ENCODE measurements at places on chromosomes 2 and 18.

GRCh38 chr18:14919666-14920065, 171.7 kb downstream of the ANKRD30B start:
- DNase-seq, result no peak

- DNase-seq, result no peak
Measured at GRCh38 chr2:233775414-233775813, 2.7 kb upstream of the MROH2A start.

DNA sequence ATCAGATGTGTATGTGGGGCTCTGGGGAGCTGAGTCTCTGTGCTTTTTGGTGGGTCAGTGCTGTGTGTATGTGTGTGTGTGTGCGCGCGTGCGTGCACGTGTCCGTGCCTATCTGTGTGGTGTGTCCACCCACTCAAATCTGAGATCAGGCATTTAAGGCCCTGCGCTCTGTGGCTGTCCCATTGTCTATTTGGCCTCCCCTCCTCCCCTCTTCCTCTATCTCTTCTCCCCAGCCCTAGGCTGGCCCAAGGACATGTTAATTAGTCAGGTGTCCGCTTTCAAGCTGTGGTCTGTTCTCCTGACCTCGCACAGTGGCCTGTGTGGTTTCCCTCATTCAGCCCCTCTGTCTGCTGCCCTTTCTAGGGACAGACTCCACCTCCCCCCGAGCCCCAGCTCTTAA, 136.4 kb downstream of the DYSF start:
- no peak for DNase-seq

- no peak for DNase-seq
Measured at GRCh38 chr2:3960106-3960505, 256.7 kb downstream of the DCDC2C start.

GRCh38 chr2:7011356-7012083, 94.3 kb downstream of the RNF144A start:
- no peak for DNase-seq

DNA sequence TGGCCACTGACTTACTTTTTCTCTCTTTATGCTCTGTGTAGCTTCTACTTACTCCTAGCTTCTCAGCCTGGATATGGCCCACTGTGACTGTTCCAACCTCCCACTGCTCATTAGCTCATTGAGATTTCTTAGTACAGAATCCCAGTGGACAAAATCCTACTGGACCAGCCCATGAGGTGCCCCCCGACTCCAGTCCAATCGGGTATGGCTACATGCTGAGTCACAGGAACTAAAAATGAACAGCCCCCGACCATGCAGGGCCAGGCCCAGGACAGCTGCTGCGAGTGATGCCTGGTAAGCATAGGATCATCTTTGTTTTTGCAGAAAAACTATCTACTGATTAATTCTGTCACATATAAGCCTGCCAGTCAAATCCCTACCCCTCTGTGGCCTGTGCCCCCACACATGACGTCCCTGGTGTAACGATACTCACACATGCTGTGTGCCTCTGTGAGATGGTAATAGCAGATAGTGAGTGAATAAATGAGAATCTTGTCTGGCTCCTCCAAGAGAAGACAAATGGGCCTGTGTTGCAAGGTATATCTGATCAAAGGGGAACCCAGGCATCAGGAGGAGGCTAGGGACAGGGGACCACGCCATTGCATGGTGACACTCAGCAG, 85.9 kb upstream of the KLF7 start:
- DNase-seq, result peak; percentile 65

- DNase-seq, result no peak
Measured at GRCh38 chr2:62934517-62934916, 116.1 kb upstream of the OTX1 start.

DNA sequence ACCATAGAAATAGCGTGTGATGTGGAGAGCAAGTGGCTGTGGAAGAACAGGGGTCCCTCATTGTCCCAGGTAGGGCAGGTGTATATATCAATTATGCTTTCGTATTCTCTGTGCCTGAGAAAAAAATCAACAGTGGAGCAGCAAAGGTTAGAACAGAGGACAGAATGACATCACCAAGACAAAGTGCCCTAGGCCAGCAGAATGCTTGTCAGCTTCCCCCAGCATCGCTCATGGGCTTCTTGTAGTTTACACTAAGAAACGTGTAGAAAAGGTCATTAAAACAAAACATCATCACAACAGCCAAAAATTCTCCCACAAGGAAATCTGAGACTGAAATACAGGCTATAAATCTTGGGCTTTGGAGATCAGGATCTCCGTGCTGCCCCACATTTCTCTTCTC, 288.0 kb downstream of the TDRD15 start:
- no peak for DNase-seq

GRCh38 chr2:74571058-74571457, 16.5 kb downstream of the DOK1 start:
- peak; percentile 61 for DNase-seq

GRCh38 chr2:218875692-218876246, 4.9 kb upstream of the WNT10A start:
- DNase-seq, result no peak

GRCh38 chr2:28457237-28457636, 38.6 kb upstream of the PLB1 start:
- DNase-seq, result no peak

DNA sequence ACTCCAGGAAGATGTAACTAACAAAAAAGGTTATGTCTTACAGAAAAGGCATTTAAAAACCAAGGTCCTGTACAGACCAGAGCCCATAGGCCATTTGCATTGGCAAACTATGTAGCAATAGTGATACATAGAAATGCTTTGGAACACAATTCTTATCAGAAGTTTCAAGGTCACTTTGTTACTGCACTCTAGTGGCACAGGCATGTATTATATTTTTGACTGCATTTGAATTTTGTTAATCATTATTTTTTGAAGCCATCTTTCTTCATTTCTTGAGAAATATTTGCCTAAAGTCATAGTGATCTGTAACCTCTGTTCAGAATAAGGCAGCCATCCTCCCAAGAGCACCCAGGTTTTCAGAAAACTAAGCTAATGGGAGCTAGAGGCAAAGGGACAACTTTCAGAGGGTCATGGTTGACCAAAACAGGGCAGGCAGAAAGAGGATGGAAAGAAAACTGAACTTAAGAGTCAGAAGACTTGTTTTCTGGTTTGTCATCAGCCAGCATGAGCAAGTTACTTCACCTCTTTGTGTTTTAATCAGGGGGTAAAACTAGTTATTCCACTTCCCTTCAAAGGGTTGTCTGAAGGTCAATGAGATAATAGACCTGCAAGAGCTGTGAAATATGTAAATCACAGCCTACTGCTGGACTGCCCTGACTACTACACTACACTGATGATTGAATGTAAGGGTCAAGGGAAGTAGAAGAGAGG, 41.5 kb downstream of the SLC38A11 start:
- DNase-seq, result peak; percentile 26

DNA sequence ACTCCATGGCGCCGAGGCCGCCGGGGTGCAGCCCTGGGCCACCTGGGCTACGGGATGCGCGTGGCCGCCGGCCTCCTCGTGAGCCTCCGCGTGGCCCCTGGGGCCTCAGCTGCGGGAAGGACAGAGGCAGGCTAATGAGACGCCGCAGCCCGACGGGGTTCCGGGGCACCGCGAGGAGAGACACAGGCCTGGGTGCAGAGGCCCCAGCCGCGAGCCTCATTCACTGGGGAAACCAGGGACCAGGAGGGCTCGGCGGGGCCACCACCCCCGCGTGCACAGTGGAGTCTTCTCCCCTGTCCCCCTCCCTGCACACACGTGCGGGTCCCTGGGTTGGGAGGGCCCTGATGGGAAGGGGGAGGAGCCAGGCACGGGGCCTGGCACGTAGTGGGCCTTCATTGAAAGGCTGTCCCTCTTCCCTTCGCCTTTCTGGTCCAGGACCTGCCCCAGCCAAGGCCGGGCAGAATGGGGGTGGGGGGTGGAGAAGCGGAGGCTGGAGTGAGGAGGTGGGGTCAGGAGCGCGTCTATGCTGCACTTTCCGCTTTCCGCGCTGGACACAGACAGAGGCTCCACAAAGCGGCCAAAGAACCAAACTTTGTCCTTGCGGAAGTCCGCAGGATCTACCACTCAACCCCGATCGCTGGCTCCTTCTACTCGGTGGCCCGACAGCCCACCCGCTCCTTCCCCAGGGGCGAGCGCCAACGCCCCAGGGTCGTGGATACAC, 9.1 kb downstream of the ALPP start:
- no peak for DNase-seq

GRCh38 chr2:137298377-137298776, 533.0 kb downstream of the THSD7B start:
- no peak for DNase-seq

GRCh38 chr18:37107748-37108522, 279.0 kb downstream of the KIAA1328 start:
- DNase-seq, result no peak

GRCh38 chr2:239880396-239880795, 144.7 kb downstream of the NDUFA10 start:
- no peak for DNase-seq

- DNase-seq, result no peak
Measured at GRCh38 chr2:212556296-212556695, 17.7 kb upstream of the ERBB4 start.

- DNase-seq, result no peak
Measured at GRCh38 chr2:217912098-217913024, 90.4 kb downstream of the TNS1 start.

GRCh38 chr18:47274961-47275360, 23.5 kb upstream of the SKOR2 start:
- no peak for DNase-seq

DNA sequence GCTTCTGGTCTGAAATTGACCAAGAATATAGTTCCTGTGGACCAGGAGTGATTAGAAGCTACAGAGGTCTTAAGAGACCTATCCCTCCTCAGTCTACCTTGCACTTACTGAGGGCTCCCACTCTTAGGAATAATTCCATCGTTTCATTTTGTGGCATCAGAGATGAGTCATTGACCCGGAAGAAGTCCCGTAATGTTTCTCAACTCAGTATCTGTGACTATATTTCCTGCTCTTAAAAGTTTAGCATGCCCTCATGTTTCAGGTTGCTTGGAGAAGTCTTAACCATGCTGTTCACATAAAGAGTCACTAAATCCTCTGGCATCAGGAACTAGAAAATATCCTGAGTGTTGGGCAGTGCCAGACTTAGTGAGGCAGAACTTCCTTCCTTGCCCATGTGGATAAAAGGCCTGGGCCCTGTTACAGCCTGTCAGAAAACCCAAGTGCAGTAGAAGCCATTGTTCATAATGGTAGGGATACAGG, at the start of gene IL36A:
Gene IL36A (plus strand): TSS at position 430 of the 480 bp plus-strand sequence. CDS start 413 bp downstream, outside the sequence.
- no peak for DNase-seq

DNA sequence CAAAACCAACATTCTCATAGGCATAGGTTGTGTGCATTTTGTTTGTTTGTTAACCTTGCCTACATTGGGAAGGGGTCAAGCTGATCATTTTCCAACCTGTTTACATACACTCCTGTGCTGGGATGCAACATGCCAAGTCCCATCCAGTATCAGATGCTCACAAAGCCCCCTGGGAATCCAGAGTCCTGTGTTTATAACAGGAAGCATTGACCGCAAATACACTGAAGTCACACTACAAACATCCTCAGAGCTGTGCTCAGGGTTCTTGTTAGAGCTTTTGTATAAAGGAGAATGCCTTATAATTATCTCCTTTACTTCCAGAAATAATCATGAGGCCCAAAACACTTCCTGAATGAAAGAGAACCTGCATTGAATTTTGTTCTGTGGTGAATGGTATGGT, 488.7 kb upstream of the TCF4 start:
- DNase-seq, result no peak

- DNase-seq, result no peak
Measured at GRCh38 chr2:183935005-183935404, 663.3 kb upstream of the ZNF804A start.

GRCh38 chr2:97737421-97738178, 24.2 kb downstream of the ZAP70 start:
- DNase-seq, result no peak

- no peak for DNase-seq
Measured at GRCh38 chr2:220046507-220046906, 419.1 kb downstream of the SLC4A3 start.

GRCh38 chr2:226544596-226545210, 254.9 kb downstream of the IRS1 start:
- DNase-seq, result no peak

GRCh38 chr2:119301413-119301812, 65.2 kb downstream of the C2orf76 start:
- DNase-seq, result no peak

DNA sequence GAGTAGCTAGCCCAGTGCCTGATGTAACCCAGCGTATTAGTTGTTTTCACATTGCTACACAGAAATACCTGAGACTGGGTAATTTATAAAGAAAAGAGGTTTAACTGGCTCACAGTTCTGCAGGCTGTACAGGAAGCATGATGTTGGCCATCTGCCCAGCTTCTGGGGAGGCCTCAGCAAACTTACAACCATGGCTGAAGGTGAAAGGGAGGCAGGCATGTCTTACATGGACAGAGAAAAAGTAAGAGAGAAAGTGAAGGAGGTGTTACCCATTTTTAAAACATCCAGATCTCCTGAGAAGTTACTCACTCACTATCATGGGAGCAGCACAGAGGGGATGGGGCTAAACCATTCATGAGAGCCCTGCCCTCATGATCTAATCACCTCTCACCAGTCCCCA, 6.1 kb upstream of the CYRIA start:
- DNase-seq, result no peak

DNA sequence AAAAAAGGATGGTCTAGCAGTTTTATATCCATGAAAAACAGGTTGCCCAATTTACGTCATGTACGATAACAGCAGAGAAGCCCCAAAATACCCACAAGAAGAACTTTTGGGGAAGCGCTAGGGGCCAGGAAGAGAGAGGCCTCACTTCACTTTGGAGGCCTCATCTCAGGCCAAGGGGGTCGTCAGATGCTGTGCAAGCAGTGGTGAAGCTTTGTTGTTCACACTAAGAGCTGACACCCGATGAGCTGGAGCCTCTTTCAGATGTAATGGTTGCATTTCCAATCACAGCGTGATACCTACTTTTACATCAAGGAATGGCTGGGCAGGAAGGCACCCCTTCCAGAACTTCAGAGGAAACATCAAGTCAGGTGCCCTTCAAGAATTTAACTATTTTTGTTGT, 242.3 kb upstream of the PXDN start:
- DNase-seq, result no peak

GRCh38 chr2:83168377-83168776, 1290.7 kb downstream of the SUCLG1 start:
- DNase-seq, result no peak

- DNase-seq, result no peak
Measured at GRCh38 chr18:63550068-63550467, 7.9 kb downstream of the SERPINB12 start.

- no peak for DNase-seq
Measured at GRCh38 chr2:240782886-240783818, 36.9 kb downstream of the KIF1A start.

- DNase-seq, result no peak
Measured at GRCh38 chr18:12867441-12868123, 16.5 kb downstream of the PTPN2 start.

GRCh38 chr2:85888020-85888683, 638 bp downstream of the ST3GAL5 start:
- peak; percentile 11 for DNase-seq

- no peak for DNase-seq
Measured at GRCh38 chr2:1781291-1782080, 37.2 kb upstream of the PXDN start.

DNA sequence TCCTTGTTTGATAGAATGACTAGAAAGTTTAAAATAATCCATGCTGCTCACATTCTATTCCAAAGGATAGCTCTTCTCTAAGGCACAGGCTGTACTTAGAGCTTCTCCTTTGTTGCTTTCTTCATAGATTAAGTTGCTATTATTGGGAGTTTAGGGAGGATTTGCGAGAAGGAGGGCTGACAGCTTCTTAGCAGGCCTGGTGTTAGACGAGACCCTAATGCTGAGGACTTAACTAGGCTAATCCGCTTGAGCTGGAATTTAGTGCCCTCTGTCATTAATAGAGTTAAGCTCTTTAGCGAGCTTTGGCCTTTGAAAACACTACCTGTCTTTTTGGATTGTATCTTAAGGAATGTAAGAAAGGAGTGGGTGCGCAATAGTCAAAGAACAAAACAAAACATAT, 81.3 kb downstream of the MOGAT1 start:
- no peak for DNase-seq

All from activated CD4-positive, alpha-beta T cell treated with anti-CD3 and anti-CD28 coated beads, Interleukin-2, amount 50 U/mL, for 16 hours (primary cell).